ENCODE measurements at places on chromosomes 2 and 18. TPM values are rescaled to one million over a fixed set of nuclear protein-coding genes. Genes with fewer than 3 reads are reported as not detected.

The SIX2 gene
- total RNA-seq, result 0.51 TPM

DNA sequence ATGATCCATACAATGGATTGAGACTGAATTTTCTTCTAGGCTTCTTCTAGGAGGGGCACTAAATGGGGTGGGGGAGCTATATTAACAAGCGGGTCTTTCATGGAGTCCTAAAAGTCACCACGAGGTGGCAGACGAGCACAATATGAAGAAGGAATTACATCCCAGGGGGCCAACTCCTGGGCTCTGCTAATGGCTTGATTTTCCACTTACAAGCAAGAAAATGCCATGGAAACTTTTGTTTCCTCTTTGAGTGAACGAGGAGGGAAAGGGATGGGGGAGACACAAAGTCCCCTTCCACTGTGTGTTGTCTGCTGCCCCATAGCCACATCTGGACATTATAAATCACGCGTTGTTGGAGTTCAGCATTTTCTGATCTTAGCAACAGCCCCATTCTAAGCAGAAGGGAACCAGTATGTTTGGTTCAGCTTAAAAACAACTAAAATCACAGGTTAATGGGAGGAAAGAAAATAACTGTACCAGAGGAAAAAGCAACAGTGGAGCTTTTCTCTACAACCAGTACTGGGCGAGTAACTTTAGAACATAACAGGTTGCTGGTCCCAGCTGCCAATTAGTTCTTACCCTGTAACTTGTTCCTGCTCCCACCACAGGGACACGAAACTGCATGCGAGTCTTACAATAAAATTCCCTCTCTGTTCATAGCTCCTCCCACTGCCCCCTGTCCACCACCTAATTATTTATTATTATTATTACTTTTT lies 285.0 kb upstream of the PARD3B start:
- H3K4me1 ChIP-seq, result no peaks in the 10 kb centered on the region
- H3K36me3 ChIP-seq, result no peaks in the 10 kb centered on the region
- no peak overlapping the region for H3K27ac ChIP-seq

DNA sequence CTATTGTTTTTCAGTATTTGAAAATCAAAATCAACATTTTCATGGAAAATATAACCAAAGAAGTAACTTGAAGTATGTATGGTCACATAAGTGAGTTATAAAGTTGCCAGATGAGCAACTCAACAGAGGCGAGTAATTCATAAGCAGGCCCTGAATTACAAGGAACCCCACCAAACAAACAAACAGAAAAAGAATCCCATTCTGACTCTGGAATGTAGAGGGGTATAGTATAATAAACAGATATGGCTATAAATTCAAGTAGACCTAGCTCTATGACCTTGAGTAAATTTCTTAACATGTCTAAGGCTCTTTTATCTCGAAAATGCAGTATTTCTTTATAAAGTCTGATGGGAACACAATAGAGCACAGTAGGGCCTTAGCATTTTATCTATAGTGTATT lies 4.7 kb upstream of the CDH2 start:
- H3K4me3 ChIP-seq, result no peak overlapping the region
- DNase-seq, result no peak
- H3K27ac ChIP-seq, result no peak overlapping the region

The LRRC30 gene
- total RNA-seq, result not detected

The ANKRD30B gene
- not detected for total RNA-seq
